ENCODE measurements at places on chromosomes 2 and 18.

GRCh38 chr2:140257692-140258300, 1477.6 kb upstream of the NXPH2 start:
- no peak for DNase-seq

DNA sequence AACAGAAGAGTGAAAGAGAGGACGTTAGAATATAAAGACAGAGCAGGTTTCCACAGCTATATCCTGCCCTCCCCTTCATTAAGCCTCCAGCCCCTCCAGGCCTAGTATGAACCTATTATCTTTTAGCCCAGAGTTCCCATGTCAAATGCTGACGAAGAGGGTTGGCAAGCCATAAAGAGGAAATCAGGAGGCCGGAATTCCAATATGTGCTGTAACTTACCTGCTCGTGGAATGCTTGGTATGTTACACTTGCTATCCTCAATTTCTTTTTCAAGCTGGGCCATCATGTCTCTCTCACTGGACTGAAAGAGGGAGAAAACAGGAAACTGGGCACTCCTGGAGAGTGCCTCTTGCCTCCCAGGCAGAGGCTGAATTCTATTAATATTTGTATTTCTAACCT, 264.1 kb downstream of the TRIB2 start:
- DNase-seq, result peak; percentile 1

DNA sequence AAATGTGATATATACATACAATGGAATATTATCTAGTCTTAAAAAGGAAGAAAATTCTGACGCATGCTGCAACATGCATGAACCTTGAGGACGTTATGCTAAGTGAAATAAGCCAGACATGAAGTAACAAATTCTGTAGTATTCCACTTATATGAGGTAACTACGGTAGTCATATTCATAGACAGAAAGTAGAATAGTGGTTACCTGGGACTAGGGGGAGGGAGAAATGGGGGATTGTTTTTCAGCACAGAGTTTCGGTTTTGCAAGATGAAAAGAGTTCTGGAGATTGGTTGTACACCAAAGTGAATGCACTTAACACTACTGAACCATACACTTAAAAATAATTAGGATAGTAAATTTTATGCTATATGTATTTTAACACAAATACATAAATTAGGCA, 215.9 kb upstream of the FBXO11 start:
- DNase-seq, result no peak

- no peak for DNase-seq
These were observed 1008.9 kb upstream of the CDH2 start for GRCh38 chr18:29185801-29186200.

- no peak for DNase-seq
These were observed 11.2 kb upstream of the WIPF1 start for GRCh38 chr2:174608866-174609214.

DNA sequence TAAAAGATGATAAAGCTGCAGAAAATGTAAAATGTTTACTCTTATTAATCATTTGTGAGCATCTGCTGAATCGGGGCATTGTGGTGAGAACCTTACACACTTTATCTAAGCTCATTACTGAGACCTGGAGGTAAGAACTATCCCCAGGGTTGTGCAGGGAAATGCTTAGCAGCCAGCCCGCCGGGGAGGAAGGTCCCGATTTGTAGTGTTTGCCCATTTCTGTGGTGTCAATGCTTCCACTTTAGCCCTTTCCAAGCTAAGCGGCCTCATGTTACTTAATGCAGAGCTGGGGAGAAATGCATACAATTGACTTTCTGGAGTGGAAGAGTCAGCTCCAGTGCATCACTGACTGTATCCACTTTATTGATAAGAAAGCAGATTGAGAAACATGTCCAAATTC, 20.8 kb upstream of the KCNK3 start:
- no peak for DNase-seq

GRCh38 chr2:160752475-160753330, 259.1 kb upstream of the RBMS1 start:
- no peak for DNase-seq

- DNase-seq, result no peak
These were observed 103.7 kb upstream of the TAF1B start for GRCh38 chr2:9739531-9739964.

GRCh38 chr2:26568076-26568890, 72.9 kb downstream of the CIB4 start:
- DNase-seq, result no peak

DNA sequence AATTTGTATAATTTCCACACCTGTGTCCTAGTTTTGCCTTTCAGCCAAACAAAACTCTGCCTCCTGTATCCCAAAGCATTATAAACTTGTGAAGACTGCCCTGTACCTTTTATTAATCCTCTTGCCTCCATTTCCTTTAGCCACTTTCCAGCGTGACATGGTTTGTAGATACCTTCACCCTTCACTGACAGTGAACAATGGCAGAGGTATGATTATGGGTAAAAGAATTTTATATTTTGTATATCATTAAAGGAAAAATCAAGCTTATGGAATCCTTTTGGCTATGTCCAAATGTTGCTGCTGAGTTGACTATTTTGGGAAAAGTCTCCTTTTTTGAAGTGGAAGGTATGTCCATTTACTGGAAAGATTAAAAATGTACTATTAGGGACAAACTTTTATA, 251.7 kb downstream of the HNMT start:
- DNase-seq, result no peak

DNA sequence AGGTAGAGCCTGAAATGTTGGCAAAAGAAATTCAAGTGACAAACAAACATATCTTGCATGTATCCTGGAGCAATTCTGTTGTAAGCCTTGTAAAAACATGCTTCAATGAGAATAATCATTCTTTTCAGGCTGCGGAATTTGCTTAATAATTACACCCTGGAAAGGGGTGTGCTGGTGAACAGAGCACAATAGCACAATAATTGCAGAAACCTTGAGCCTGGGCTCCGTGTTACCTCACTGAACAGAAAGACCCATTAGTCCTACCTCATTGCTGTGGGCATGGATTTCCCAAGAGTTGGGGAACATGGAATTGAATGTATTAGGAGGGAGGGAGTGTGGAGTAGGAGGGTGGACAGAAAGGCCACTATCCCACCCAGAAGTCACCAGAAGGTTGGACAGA, 168.0 kb upstream of the ALKAL2 start:
- DNase-seq, result no peak

- DNase-seq, result no peak
These were observed 297.3 kb downstream of the IKZF2 start for GRCh38 chr2:212854116-212854515.

DNA sequence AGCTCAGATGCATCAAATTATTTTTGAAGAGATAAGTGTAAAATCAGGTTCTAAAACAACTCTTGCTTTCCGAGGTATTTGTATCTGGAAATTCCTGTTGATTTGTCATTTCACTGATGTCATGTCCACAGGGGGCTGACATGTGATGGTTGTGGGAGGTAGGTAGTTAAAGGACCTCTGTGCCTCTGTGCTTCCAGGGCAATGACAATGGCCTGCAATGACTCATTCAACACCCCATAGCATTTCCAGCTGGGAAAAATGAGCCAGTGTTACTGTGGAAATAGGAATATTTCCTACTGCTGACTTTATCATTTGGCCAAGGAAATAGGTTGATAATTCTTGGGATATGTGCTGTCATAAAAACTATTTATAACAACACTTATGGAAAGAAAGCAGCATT, 86.2 kb upstream of the CCDC195 start:
- no peak for DNase-seq

- peak; percentile 55 for DNase-seq
These were observed 64.8 kb downstream of the BCL2L11 start for GRCh38 chr2:111185361-111186022.

- no peak for DNase-seq
These were observed 459.3 kb downstream of the GALR1 start for GRCh38 chr18:77708826-77709506.

GRCh38 chr18:71598374-71598773, 945.8 kb downstream of the CBLN2 start:
- no peak for DNase-seq

DNA sequence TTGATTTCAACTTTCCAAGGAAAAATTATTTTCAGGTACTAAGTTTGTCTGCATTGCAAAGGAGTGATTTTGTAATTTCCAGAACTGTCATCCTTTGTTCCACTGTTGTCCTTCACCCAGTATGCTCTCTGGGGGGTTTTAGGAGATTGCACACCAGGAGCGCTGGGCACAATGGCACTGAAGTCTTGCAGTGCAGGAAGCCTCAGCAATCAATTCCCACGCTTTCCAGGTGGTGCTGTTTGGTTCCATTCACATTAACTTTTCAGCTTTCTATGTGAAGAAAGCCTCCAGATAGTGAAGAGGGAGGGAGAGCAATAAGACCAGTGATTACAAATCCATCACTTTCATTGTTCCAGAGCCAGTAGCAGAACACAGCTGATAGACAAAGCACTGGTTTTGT, 344.0 kb upstream of the VWC2L start:
- no peak for DNase-seq

- no peak for DNase-seq
These were observed 1676.4 kb upstream of the SLC39A10 start for GRCh38 chr2:193980599-193980998.

GRCh38 chr2:47062681-47063537, 92.2 kb downstream of the STPG4 start:
- no peak for DNase-seq

- DNase-seq, result no peak
These were observed 35.5 kb upstream of the LRRTM1 start for GRCh38 chr2:80340022-80340421.

DNA sequence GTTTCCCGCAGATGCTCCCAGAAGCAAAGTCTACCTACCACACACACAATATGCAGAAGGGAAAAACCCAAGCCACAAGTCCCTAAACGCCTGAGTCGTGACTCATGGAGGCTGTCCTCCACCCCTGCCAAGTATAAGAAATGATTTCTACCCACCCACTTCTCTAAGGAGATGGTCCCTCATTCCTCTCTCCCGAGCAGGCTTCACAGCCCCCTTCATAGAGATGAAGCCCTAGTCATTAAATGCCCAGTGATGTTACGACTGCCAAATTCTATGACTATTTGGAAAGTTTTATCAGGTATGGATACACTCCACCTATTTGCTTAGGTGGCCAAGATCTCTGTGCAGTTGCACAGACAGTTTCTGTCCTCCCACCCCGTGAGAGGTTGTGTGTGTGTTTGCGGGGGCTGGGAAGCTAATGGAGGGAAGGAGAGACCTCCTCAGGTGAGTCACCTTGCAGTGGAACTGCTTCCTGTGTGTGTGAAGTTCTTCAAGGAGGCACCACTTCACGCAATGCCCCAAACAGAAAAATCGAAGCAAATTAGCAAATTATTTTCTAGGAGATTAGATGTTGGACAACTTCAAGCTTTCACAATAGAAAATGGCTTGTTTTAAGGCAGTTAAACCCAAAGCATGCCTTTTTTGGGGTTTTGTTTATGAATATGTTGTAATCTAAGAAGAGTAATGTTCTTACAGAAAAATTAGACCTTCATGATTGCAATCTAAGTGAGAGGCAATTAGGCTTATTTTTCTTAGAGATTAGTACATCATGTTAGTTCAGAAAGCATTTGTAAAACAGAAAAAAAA, 175.2 kb downstream of the TGIF1 start:
- DNase-seq, result peak; percentile 97

- DNase-seq, result no peak
These were observed 242.0 kb upstream of the LYPD1 start for GRCh38 chr2:132911726-132912724.

- no peak for DNase-seq
These were observed 314.8 kb downstream of the MYCN start for GRCh38 chr2:16255120-16255519.

GRCh38 chr2:100960688-100961087, 41.4 kb upstream of the RPL31 start:
- no peak for DNase-seq

DNA sequence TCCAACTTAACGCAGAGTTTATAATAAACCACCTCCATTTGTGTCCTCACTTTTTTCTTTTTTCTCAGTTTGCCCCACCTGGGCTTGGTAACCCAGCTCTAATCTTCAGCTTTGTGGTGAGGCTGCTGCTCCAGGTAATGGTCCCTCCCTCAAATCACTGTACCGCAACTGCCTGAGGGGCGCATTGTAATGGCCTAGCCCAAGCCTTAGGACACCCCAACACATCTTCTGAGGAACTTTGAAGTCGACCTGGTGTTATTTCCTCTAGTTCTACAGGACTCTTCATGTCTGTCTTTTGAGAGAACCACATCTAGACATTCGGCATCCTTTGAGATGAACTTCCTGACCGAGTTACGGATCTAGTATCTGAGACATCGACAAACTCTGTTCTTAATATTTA, 99.7 kb downstream of the PLEKHM3 start:
- DNase-seq, result no peak

- DNase-seq, result no peak
These were observed 7.3 kb downstream of the NBEAL1 start for GRCh38 chr2:203021991-203022390.

GRCh38 chr2:98372579-98372978, 26.3 kb downstream of the CNGA3 start:
- no peak for DNase-seq

DNA sequence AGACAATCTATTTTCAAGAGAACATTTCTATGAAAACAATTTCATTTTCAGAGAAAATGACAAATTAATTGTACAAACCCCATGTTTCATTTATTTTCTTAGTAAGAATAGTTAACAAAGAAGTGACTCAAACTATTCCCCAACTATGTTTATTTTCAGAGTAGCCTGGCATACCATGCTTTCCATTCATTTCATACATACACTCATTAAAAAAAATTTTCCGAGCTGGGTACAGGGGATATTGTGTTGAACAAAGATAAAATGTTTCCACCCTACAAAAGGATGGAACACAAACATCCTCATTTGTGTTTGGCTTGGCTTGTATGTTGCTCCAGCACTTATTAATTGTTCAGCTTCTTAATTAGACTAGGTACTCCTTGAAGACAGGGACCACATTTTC, 331.4 kb downstream of the EXOC6B start:
- DNase-seq, result no peak

DNA sequence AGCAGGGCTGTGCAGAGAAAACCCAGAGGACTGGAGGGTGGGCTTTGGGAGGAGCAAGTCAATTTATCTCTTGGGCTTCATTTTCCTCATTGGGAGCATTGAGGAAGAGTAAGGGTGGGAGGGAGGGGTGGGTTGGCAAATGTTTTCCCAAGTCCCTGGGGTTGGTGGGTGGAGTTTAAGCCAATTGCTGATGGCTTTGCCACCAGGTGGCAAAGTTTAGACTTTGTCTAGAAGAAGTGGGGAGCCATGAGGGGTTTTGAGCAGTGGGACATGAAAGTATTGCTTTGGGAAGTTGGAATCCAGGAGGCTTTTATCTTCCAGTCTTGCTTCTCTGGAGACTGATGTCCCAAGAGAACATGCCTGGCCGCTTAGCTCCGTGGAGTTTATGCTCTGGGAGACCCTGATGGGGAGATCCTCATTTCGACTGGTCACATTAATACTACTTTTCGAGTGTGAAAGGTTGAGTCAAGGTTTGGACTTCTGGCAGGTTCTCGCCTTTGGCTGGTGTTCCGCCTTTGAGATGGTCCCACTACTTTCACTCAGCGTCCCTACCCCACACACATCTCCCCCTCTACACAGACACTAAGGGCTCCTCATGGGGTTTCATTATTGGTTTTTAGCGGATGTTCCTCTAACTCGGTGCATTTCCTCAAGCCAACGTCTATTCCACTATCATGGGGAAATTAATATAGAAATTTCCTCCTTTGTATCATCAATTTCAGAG, 126.7 kb downstream of the PRKCE start:
- no peak for DNase-seq

- no peak for DNase-seq
These were observed 53.2 kb upstream of the CUL3 start for GRCh38 chr2:224638301-224638823.

All from kidney glomerular epithelial cell (primary cell).